ENCODE measurements at places on chromosomes 16 and 17.

DNA sequence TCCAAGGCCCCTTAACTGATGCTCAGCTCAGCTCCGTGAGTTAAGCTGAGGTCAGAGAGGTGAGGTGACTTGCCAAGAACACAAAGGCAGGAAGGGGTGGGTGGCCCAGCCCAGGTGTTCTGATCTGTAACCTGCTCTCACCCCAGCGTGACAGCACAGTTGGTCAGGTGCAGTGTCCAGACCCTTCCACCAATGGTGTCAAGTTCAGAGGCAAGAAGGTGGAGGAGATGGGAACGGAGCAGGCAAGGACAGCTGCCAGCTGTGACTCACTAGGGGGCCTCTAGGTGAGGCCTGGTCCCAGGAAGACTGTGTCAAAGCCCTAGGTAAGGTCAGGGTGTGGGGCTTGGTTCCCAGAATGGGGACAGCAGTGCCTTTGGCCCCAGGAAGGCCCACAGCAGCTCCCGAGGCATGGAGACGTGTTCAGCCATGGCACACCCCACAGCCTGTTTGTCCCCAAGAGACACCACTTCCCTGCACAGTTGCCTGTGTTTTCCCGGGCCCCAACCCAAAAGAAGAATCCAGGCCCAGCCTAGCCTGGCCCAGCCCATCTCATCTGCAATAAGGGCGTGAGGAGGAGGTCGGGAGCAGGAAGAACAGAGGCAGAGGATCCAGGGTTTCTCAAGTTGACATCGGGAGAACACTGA is 7.2 kb downstream of the WFIKKN2 start:
- DNase-seq, result no peak

DNA sequence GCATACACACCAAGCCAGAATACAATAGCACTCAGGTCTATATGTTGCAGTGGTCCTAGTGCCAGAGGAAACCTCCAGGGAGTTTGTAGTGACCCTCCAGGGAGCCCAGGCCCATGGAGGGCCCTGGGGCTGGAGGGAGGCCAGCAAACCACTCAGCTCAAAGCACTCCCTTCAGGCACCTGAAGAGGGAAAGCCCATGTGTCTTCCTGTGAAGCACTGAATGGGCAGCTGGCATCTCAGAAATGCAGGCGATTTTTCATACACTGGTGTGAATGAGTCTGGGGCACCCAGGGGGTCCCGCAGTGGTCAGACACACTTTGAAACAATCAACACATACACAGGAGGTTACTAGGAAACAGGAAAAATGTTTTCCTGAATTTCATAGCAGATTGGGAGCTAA is 12.8 kb downstream of the TBC1D26 start:
- DNase-seq, result no peak

GRCh38 chr17:63450551-63450950 is 4.4 kb upstream of the CYB561 start:
- DNase-seq, result no peak

- DNase-seq, result no peak
Observed at GRCh38 chr17:58308173-58308984, 20.2 kb downstream of the TSPOAP1 start.

DNA sequence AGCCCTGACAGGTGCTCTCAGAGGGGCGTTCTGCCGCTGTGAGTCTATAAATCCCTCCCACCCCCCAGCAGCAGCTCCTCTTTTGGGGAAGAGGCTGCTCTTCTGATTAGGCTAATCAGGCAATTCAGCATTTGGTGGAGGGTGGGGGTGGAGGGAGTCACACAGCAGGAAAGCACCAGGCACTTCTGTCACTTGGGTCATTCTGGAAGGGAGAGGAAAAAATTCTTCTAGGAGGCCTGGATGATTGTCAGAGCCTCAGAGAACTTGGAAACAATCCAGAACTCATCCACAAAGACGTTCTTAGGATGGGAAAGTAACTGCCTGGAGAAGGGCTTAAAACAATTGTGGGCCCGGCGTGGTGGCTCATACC is 7.3 kb upstream of the SSTR2 start:
- DNase-seq, result no peak

DNA sequence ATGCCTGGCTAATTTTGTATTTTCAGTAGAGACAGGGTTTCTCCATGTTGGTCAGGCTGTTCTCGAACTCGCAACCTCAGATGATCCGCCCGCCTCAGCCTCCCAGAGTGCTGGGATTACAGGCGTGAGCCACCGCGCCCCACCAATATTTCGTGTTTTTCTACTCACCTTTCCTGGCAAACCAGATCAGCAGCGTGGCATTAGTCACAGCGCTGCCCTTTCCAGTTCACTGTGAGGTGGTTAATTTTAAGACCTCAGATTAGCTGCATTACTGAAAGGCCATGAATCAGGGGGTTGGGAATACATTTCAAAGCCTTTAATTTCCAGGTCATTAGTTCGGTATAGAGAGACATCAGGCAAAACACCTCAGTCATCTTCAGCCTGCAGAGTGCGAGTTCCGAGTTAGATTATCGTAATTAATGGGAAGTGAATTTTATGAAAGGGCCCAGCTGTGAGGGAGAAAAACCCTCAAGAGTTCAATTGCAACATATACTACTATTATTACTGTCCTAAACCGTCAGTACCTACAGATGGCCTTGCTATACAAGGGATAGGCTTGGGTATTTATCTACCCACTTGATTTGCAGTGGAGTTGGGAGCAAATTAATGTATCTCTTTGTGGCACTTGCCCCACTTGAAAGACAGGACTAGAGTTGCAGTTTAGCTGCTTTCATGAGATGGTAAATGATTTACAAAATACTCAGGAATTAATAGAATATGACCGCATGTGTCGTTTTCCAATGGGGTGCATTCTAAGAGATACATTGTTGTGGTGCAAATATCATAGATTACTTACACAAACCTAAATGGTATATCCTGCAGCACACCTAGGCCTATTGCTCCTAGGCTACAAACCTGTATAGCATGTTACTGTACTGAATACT is 2.1 kb upstream of the USP32 start:
- no peak for DNase-seq

DNA sequence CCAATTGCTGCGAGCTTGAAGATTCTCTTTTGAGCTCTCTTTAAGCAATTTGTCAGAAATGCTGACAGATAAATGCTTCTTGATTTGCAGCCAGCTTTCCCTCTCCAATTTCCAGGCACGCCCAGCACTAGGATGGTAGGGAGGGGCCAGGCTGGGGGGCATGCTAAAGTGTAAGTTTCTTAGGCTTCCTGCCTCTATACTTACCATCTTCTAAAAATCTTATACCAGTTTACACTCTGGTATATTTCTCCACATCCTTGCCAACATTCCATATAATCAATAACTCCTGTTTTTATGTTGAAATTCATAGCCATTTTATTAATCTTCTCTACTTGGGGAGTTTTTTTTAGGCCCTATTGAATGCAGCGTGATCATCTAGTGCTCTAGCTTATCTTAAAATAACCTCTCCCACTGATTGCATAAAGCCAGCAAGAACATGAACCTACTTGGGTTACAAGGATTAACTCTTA is 17.5 kb downstream of the ACSF2 start:
- DNase-seq, result no peak

GRCh38 chr16:27474921-27475320 is 72.9 kb downstream of the IL21R start:
- DNase-seq, result no peak

GRCh38 chr17:27879987-27880608 is 13.1 kb downstream of the LYRM9 start:
- DNase-seq, result peak; percentile 31

- DNase-seq, result no peak
Observed at GRCh38 chr17:60249290-60249826, 99.6 kb downstream of the CA4 start.

- DNase-seq, result no peak
Observed at GRCh38 chr17:56478836-56479447, 114.6 kb upstream of the NOG start.

DNA sequence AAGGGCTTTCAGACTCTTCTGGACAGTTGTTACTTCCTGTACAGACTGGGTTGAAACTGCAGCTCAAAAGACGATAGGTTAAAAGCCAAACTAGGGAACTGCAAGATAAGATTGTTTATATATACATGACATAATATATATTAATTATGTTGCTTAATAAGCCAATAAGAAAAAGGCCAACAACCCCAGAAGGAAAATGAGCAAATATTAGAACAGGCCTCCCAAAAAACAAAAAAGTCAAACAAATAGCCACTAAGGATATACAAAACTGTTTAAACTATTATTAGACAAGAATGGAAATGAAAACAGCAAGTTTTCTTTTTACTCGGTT is 495 bp upstream of the CMTR2 start:
- DNase-seq, result no peak

DNA sequence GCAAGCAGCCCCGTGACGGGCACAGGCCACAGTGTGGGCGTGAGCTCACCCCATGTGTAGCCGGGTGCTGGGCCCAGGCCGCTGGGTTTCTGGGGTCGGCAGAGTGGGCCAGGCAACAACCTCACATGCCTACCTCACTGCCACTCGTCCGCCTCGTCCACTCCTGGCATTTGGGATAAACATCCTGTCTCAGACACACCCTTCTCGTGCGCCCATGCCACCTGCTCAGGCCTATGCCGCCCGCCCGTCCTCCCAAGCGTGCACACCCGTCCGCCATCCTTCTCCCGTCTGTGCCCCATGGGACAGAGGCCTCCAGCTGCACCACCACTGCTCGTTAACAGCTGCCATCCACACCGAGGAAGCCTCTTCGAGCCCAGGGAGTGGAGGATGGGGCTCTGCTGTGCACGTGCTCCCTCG is 64.3 kb downstream of the KLHDC4 start:
- no peak for DNase-seq

- no peak for DNase-seq
Observed at GRCh38 chr16:11128211-11129141, 127.5 kb downstream of the SOCS1 start.

DNA sequence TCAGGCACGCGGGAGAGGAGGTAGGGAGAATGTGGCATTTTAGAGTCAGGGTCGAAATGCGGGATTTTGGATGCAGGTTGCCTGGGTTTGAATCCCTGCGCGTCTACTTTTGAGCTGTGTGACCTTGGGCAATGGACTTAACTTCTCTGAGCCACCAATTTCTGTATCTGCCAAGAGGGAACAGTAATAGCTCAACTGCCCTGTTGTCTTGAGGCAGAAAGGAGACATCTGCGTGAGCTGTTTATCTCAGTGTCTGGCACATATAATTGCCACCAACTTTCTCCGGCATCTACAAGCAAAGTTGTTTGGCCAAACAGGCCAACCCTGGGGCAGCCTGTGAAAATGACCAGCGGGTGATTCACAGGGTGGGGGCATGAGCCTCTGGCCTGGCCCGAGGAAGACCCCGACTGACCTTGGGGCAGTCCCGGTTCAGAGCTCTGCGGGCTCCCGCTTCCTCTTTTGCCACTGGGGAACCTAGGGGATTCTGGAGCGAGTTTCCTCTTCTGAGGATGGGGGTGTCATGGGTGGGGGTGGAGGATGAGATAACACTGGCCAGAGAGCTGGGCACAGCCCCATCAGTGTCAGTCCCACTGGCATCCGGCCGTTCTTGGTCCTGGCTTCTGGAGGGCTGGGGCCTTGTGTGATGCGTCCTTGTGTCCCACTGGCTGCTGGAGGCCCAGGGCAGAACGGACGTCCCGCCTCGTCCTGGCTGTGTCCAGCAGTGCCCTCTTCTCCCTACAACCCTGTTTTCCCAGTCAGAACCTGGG is 1.3 kb downstream of the SNN start:
- DNase-seq, result no peak

DNA sequence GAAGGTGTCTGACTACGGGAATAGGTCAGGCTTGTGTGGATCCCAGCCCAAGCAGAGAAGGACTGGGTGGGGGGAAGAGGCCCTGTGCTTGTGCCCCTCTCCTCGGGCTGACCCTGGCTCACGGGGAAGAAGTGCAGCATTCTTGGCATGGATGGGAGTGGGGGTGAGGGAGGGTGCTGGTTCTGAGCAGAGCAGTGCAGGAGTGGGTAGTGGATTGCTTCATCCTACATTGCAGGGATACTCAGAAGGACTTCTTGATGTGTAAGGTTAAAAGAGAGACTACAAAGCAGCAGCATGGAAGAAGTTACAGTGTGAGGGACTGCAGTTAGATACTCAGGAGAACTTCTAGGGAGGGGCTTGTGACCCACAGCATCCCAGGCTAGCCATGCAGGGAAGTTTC is 2.1 kb downstream of the ARHGAP23 start:
- no peak for DNase-seq

GRCh38 chr16:2881783-2882649 is 999 bp upstream of the FLYWCH2 start:
- no peak for DNase-seq

- no peak for DNase-seq
Observed at GRCh38 chr16:70437582-70438557, 1.0 kb downstream of the ST3GAL2 start.

- DNase-seq, result no peak
Observed at GRCh38 chr17:61401389-61402072, 1.9 kb downstream of the TBX2 start.

GRCh38 chr17:49741009-49741691 is 22.8 kb downstream of the FAM117A start:
- no peak for DNase-seq

- DNase-seq, result no peak
Observed at GRCh38 chr16:20318437-20318836, 8.9 kb downstream of the GP2 start.

- DNase-seq, result no peak
Observed at GRCh38 chr17:52532373-52532772, 373.9 kb upstream of the CA10 start.

GRCh38 chr16:12199524-12199923 is 223.0 kb downstream of the SNX29 start:
- no peak for DNase-seq

GRCh38 chr16:5905935-5906334 is 808.3 kb upstream of the EEF2KMT start:
- no peak for DNase-seq

GRCh38 chr17:76881966-76882365 is 13.8 kb downstream of the MGAT5B start:
- no peak for DNase-seq

GRCh38 chr16:14434860-14435259 is 195.2 kb downstream of the PARN start:
- no peak for DNase-seq

GRCh38 chr16:10519929-10520868 is 60.2 kb downstream of the EMP2 start:
- DNase-seq, result no peak

DNA sequence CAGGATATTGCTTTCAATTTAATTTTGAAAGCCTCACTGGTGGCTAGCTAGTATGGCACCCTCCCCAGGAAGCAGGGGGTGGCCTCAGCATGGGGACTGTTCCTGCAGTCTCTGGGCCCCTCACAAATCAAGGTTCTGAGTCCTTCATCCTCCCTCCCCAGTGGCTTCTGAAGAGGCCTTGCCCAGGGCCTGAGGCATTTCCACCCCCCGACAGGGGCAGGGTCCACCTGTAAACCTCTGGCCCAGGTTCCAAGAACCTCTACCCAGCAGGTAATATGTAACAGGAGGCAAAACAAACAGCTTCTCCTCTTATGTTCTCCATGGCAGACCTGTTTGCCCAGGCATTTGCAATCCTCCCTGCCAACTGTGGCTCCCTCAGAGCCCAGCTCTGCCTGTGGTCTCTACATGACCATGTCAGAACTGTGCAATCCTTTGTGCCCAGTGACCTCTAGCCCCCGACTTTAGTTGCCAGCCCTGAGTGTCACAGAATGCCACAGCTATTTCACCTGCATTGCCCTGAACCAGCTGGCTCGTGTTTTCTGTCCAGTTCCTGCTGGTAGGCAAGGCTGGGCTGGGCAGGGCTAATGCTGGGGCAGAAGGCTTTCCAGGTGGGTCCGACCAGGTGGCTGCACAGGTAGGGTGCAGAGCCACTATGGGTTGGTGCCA is 14.3 kb downstream of the ACSF2 start:
- no peak for DNase-seq

All from stimulated activated CD8-positive, alpha-beta memory T cell treated with anti-CD3 and anti-CD28 coated beads, Interleukin-7, amount 100 ng/mL, for 48 hours (primary cell).